A172 (cell line): ENCODE measurements at places on chromosomes 5 and 9. TPM values are rescaled to one million over a fixed set of nuclear protein-coding genes. Genes with fewer than 3 reads are reported as not detected.

TRPM6 gene
- 0.05 and 0.17 TPM in 2 replicates for total RNA-seq

PRR7 gene
- 58.8 and 72.4 TPM in 2 replicates for total RNA-seq

SDHA gene
- 89.1 and 106 TPM in 2 replicates for total RNA-seq

GABRA6 gene
- total RNA-seq: not detected in 2 replicates

AGPAT2 gene
- total RNA-seq: 79.4 and 88.8 TPM in 2 replicates
